ENCODE measurements at places on chromosomes 2 and 18.

- no peak for DNase-seq
Measured at GRCh38 chr2:129803032-129803431, 176.4 kb upstream of the RAB6C start.

DNA sequence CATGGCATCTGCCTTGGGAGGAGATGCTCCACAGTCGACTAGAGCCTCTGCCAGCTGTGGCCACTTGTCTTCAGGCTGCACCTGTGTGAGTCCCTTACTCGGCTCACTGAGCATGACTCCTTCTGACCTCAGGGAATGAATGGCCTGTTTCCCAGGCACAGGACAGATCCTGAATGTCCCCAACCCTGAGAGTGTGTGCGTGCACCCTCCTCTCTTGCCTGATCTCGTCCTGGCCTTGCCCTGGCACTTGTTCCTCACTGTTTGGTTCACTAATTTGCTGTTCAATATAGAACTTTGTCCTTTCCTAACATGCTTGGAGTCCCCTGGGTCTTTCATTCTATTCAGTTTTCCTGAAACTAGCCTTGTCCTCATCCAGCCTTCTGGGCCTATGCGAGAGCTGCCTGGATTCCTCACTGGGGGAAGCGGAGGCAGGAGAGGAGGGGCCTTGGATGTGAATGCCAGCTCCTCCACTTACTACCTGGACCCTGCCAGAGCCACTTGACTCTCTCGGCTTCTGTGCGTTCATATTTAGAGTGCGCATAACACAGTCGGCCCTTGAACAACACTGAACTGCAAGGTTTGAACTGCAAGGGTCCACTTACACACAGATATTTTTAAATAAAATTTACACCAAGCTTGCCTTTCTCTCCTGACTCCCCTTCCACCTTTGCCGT, 184.8 kb downstream of the ACKR3 start:
- peak; percentile 16 for DNase-seq

DNA sequence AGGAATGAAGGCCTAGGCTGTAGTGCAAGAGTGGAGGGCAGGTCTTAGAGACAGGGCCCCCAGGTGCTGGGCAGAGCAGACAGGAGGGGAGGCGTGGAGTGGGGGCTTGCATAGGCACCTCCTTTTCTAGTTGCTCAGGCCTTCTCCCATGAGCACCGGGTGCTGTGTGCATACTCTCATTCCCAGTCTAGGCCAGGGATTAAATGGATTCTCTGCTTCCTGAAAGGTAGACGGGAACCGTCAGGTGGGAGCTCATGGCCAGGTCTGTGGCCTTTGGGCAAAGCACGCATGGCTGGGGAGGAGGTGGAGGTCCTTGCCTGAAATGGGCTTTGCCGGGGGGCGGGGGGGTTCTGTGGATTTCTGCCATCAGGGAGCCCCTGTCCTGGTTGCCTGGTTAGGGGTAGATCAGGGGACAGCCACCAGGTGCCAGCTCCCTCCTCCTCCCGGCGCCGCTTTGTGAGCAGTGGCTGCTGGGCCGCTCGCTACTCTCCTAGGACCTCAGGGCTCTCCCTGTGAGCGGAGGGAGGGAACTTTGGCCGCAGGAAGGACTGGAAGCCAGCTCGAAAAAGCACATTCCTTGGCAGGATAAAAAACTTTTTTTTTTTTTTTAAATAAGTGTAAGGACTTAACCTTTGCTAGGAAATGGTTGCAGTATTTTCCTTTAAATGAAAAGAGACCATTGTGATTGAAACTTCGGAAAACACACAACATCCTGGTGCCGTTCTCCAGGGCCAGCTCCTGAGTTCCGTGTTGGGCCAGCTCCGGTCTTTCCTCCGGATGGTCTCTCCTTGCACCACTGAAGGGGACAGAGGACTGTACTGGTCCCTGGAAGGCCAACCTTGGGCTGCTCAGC, 82.8 kb upstream of the HAAO start:
- no peak for DNase-seq

DNA sequence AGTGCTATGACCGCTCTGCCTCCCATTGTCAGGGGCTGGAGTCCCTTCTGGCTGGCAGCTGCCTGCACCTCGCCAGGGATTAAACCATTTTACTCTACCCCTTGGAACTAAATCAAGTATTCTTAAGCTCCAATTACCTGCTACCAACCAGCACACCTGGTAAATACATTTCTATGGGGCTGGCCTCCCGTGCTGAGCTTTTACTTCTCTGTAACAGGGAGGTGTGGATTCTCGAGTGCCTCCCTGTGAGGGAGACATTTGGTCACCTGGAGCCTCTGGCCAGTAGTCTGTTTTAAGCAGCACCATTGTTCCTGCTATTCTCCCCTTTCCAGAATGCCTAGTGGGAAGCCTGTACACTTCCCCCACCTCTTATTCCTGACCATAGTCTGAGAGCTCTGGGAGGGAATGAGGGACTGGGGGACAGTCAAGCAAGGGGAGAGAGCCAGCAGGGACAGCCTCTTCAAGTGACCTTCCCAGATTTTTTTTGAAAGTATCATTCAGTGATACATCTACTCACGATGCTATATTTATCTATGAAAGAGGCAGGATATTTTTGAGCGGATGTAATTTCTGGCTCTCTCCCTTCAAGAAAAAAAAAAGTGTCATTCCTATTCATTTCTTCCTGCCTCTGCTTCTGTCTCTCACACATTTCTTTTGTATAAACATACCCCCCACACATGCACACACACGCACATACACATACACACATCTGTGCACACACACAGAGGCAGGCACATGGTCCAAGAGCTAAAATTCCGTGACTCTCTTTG, 112.8 kb downstream of the CAPN13 start:
- DNase-seq: no peak

DNA sequence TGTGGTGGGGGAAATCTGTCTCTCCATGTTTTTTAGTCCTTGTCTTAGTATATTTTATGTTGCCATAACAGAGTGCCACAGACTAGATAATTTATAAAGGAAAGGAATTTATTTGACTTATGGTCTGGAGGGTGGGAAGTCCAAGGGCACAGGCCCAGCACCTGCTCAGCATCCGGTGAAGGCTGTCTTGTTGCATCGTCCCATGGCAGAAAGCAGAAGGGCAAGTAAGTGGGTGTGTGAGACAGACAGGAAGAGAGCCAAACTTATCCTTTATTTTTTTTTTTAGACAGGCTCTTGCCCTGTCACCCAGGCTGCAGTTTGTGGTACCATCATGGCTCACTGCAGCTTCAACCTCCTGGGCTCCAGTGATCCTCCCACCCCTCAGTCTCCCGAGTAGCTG, 98.1 kb downstream of the HS1BP3 start:
- DNase-seq: no peak

GRCh38 chr2:126793885-126794613, 104.6 kb upstream of the TEX51 start:
- DNase-seq: no peak

DNA sequence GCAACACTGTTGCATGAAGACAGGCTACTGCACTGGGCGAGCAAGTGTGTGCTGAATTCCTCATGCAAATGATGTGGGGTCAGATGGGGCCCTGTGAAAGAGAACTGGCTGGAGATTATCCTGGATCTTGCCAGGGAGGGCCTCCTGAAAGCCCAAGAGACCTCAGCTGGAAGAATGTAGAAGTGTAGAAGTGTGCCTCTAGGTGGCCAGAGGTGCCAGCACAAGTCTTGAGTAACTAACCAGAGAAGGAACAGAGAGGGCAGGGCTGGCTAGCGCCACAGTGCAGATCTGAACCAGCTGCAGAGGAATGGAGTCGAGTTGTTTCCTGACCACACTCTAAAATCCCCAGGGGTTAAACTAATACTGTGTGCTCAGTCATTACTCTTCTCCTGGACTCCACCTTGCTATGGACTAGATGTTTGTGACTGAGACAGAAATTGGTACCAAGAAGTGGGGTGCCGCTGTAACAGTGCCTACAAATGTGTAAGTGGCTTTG, 399.3 kb downstream of the LRATD1 start:
- no peak for DNase-seq

- DNase-seq: no peak
Measured at GRCh38 chr2:75545387-75545786, 15.4 kb downstream of the EVA1A start.

DNA sequence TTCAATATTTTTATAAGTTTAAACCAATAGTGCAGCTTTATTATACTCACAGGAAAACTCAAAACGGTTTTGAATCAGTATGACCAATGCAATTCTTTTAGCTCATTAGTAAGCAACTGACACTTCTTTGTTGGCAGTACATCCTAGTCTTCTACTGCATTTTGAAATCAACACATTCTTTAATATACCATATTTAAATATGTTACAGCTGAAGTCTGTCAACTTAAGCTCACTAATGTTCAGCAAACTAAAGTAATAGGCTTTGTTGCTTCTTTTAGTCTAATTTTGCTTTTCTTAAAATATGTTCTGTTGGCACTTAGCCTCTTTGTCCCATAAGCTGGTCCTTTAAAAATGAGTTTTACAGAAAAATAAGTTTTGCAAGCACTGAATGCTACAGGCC, 55.4 kb upstream of the CCBE1 start:
- peak; percentile 37 for DNase-seq
